Thoracic aorta (tissue), 2 donors: ENCODE measurements at places on chromosomes 5 and 9. TPM values are rescaled to one million over a fixed set of nuclear protein-coding genes. Genes with fewer than 3 reads are reported as not detected.

DNA sequence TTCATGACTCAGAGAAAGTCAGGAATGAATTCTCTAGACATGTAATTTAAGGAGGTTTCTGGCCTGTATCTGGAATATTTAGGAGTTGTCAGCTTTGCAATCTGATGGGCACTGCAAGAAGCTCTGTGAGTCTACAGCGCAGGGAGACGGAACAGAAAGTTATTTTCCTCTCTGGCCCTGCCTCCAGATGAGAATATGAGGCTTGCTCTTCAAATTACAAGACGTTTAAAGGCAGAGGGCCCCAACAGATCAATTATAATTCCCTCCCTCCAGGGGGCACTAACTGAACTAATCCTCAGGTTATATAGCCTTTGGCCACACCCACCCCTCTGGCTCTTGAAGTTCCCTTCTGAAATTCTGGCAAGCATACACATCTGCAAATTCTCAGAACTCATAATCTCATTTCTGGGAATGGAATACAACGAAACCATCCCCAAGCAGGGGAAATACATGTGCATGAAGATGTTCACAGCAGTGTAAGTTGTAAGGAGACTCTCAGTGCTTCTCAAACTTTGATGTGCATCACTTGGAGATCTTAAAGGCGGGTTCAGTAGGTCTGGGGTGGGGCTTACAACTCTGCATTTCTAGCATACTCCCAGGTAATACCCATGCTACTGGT lies 307.6 kb downstream of the CWC27 start:
- DNase-seq = no peak

DNA sequence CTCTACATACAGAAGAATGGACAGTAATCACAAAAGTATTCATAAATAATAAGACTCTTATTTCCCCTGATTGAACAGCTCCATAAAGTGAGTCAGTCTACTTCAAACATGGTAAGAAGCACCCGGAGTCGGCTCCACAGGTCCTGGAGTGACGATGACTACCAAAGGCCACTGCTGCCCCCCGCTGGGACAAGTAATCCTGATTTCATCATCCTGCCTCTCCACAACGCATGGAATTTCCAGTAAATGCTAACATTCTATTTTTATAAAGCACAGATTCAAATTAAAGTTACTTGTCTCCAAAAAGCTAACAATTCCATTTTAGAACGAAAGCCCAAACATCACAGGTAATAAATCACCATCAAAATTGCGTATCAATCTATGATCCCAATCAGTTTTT lies 16.2 kb downstream of the ATPSCKMT start:
- no peak for DNase-seq

Gene AK8
- total RNA-seq = 0.54 TPM

Gene NUTM2G
- total RNA-seq = not detected

DNA sequence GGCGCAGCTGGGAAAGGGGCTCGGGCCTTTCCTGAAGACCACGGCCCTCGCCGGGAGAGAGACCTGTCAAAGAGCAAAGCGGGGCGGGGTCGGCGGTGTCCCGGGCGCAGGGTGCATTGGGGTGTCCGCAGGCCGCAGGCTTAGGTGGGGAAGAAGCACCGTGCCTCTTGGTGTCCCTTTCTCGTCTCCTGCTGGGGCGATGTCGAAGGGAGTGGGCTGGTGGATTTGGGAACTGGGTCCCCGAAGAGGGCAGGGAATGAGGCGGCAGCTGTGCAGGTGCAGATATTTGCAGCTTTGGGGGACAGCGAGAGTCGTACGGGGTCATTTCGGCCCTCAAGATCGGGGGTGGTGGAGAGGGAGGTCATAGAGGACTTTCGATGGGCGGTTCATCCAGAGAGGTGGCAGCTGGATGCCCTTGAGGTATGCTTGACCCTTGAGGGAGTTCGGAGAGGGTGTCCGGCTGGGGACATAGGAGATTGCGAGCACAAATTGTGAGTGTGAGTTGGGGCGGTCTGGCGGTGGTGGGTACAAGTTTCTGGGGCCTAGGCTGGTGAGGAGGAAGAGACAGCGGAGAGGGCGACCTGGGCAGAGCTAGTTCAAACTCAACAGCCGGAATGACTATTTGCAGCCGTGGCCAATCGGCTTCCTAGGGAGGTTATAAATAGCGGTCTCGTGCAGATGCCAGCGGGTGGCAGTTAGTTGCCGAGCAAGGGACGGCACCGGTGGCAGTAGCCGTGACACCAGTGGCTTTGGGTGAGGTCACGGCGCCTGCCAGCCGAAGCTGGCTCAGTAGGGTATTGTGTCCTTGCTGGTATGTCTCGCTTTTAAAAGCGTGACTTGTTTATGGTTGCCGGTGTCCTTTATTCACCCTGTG lies 601 bp downstream of the NNT start:
- DNase-seq = peak; percentile 28

Gene TAS2R1
- not detected for total RNA-seq

Gene SEC24A
- total RNA-seq = 28.2 TPM

DNA sequence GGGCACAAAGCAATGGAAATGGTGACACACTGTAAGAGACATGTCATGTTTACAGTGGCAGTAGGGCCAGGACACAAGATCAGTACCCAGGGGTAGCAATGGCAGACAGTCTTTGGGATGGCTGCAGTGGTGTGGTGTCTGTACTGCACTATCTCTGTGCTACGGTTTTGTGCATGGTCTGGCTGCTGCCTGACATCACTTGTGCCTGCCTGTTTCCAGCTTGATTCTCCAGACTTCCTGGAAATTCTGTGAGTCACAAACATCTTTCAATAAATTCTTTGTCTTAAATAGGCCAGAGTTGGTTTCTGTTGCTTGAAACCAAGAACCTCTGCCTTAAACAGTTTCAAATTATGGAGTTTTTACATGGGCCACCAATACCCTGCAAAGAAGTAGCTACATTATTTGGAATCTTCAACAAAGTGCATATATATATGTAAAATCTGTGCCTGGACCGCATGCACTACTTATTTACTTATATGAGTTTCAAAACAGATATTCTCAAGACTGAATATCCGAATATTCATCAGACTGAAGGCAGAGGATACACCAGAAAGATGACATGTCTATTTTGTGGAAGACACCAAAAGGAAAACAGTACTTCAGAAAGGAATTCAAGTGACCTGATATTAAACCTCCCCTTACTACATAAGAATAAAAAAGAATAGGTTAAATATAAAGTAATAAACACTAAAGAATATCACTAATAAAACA lies 188.1 kb downstream of the RFX3 start:
- no peak for DNase-seq

- DNase-seq = no peak
Observed at GRCh38 chr5:159504106-159504856, 174.0 kb upstream of the IL12B start.
